ENCODE measurements at places on chromosomes 4 and X.

- DNase-seq = no peak
Measured at GRCh38 chr4:62004881-62005280, 804.8 kb downstream of the ADGRL3 start.

DNA sequence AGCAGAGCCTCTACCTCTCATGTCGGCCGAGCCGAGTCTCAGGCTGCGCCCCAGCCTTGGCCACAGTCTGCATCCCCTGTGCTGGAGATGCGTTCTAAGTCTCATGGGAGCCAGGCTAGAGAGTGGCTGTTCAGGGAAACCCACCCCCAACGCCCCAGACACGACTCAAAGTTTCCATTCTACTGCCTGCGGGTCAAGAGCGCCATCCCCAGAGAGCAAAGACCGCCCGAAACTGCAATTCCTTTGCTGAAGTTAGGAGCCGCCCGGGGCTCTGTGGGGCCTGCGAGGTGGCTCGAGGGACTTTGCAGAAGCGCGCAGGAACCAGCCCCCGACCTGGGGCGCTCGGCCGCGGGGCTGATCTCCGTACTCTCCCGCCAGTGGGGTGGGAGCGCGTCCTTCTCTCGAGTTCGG is 10.0 kb upstream of the ELF4 start:
- no peak for DNase-seq

GRCh38 chrX:132704769-132705168 is 215.9 kb upstream of the MBNL3 start:
- no peak for DNase-seq

- DNase-seq = no peak
Measured at GRCh38 chr4:186739802-186740434, 16.3 kb upstream of the FAT1 start.

DNA sequence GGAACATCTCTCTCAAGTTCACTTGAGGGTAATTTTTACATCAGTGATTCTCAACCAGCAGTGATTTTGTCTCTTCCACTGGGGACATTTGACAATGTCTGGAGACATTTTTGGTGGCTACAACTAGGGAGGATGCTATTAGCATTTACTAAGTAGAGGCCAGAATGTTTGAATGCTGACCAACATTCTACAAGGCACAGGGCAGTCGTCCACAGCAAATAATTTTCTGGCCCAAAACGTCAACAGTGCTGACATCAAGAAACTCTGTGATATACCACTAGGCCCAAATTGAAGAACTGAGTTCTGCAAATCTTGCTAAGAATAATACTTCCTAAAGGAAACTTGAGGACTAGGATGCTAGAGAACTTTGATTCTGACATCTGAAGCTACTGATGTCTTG is 7.1 kb downstream of the KLKB1 start:
- DNase-seq = no peak

- DNase-seq = no peak
Measured at GRCh38 chr4:67861513-67861912, 22.3 kb downstream of the TMPRSS11D start.

DNA sequence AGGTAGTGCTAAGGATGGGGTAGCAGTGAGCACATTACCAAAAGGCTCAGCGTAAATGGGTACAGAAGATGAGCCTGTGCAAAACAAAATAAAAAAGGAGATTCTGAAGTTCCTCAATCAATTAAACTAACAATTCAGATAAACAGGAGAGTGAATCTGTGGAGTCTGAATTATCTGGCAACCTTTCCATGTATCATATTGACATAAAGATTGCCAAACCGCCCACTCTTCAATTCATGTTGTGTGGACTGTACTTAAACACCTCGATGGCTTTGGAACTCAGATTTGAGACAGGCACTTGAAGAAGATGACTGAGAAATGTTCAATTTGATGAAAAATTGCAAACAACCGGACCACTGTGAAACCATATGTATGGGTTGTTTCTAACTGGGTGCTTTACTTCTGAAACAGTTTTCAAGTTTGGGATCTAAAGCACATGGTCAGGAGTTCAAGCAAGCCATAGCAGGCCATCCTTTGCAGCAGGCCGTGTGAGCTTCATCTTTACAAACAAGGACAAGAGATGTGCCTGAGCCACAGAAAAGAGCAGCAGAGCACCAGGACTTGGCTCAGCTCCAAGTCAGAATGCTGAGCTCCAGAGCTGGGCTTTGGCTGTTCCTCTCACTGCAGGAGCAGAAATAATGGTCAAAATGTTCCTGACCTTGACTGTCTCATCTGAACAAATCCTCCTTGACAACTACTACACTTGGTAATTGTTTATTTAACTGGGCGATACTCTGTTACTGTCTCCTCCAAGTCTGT is 108.1 kb downstream of the MGST2 start:
- DNase-seq = no peak

GRCh38 chr4:6469144-6469543 is 3.3 kb downstream of the PPP2R2C start:
- DNase-seq = no peak

- DNase-seq = no peak
Measured at GRCh38 chr4:109275066-109275745, 27.3 kb downstream of the COL25A1 start.

DNA sequence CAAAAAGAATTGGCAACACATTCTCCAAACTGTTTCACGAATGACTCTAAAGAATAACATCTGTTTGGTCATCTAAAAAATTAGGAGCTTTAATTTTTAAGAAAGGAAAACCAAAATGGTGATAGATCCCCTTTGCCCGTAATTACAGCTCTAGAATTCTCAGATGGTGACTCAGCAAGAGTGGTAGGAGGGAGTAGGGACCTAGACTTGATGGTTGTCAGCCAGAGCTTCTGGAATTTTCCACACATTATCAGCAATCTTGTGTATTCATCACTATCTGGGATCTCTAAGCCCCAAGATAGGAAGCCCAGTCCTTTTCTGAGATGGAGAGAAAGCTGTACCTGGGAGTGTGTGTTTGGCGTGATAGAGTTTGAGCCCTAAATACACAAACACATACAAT is 103.9 kb upstream of the RAB40AL start:
- peak; percentile 25 for DNase-seq

GRCh38 chr4:166165829-166166420 is 292.9 kb downstream of the TLL1 start:
- DNase-seq = peak; percentile 69

DNA sequence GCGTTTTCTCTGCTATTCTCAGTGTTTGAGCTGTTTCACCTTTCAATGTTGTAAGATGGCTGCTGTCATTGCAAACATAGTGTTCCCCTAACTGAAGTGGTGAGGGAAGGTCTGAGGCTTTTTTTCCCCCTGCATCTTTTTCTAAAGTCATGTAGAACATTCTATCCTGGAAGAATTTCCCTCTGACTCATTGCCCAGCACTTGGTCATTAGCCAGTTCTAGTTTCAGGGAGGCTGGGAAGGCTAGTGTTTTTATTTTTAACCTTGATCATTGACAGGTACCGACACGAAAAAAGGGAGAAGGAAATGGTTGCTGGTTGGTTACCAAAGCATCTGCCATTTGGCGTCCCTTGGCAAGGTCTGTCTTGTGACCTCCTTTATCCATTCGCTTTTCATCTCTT is 6.6 kb downstream of the LANCL3 start:
- DNase-seq = no peak

- no peak for DNase-seq
Measured at GRCh38 chr4:43394976-43395375, 502.5 kb downstream of the GRXCR1 start.

GRCh38 chr4:6443035-6444023 is 29.1 kb downstream of the PPP2R2C start:
- DNase-seq = no peak

- DNase-seq = no peak
Measured at GRCh38 chr4:107034996-107035818, 906 bp downstream of the DKK2 start.

GRCh38 chr4:30716681-30717207 is 3.4 kb upstream of the PCDH7 start:
- DNase-seq = no peak

GRCh38 chr4:8612646-8613045 is 20.1 kb downstream of the CPZ start:
- no peak for DNase-seq

DNA sequence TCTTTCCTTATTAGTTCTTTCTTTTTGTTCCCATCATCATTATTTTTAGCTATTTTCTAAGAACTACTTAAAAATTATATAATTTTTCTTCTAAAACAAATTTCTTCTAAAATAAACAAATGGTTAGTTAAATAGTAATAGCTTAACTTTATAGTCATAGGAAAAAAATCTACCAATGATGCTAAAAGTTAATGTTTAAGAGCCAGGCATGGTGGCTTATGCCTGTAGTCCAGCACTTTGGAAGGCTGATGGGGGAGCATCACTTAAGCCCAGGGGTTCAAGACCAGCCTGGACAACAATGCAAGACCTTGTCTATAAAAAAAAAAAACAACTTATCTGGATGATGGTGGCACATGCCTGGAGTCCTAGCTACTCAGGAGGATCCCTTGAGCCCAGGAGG is 127.1 kb upstream of the ANXA3 start:
- DNase-seq = no peak

DNA sequence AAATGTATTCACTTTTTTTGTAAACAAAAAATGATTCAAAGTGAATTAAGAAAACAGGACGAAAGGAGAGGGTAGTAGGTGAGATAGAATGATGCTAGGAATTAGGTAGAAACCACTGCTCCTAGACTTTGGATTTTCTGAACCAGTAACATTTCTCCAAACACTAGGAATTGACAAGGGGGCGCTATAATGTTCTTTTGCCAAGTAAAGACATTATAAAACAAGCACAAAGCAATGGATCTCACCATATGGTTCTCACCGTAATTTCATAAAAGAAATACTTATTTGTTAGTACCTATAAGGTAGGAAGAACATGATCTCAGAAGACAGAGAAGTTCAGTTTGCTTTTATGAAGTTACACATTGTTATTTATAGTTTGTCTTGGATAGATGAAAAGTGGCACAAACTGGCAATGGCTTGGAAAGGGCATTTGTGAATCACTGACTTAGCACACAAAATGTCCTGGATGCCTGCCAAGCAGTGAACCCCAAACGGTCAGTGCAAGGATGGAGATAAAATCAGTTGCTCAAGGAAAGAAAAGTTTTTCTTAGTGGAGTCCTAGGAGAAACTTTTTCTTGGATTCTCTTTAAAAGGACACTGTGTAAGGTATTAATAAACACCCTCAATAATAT is 8.1 kb upstream of the TBC1D1 start:
- DNase-seq = peak; percentile 2

GRCh38 chrX:23871905-23872546 is 35.7 kb downstream of the APOO start:
- no peak for DNase-seq

DNA sequence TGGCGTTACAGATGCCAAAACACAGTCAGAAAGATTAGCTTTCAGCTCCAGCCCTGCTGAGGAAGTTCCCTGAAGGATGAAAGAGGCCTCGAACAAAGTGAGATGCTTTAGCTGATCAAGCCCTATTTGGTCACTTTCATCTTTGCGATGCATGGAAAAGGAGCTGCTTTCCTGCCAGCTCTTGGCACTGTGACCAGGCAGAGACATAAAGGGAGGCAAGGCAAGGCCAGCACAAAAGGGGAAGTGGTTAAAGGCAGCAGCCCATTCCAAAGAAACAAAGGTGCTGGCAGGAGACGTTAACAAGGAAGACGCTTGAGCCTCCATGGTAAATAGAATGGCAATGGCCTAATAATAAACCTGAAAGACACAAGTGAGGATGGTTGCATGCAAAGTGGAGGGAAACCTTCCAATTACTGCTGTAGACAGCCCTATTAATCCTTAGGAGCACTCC is 617.1 kb upstream of the INTU start:
- DNase-seq = no peak

DNA sequence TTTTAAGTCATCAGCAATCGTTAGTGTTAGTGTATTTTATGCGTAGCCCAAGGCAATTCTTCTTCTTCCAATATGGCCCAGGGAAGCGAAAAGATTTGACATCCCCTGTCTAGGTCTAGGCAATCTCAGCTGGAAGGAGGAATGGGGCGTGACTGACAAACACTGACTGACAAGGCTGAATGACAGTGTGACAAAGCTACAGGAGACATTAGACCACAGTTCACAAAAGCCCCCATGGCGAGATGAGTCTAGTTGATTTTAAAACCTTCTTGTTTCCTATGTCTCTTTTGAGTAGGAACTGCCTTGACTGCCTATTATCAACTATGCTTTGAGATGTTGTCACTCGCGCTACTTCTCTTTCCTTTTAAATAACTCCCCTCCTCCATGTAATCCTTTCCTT is 42.3 kb downstream of the QRFPR start:
- DNase-seq = no peak

DNA sequence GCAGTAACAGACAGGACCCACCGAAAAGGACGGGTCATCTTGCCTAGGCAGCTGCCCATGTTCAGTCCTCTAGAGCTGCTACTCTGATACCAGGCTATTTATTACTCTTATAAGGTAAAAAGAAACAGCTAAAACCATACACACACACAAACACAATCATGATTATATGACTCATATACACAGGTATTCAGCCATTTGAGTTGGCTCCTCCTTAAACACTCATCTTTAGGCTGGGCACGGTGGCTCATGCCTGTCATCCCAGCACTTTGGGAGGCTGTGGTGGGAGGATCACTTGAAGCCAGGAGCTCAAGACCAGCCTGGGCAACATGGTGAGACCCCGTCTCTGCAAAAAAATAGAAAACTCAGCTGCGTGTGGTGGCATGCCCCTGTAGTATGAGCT is 76.6 kb downstream of the F11 start:
- no peak for DNase-seq

DNA sequence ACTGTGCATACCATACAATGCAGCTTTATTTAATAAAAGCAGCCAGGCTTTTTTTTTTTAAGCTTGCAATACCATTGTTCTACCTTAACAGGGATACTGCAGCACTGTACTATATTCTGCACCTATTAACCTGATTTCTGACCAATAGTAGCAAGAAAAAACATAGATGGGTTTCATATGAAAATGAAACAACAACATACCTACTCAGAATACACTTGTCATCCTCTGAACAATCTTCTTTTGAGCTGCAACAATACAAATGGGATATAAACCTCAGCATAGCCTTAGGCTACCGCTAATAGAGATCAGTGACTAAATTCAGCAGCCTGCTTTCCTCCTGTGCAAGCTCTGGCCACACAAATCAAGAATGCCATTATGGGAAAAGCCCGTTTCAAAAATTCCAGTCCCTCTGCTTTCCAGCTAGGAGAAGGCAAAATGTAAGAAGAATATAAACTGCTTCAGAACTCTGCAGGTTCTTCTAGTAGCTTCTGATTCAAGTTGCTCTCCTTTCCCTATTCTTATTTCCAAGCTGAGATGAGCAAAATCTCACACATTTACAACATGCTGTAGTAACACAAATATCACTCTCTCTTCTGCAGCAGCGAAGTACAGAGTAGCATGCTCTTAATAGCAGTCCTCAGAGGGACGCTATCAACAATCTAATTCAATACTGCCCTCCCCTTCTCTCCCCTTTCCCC is 143.4 kb downstream of the KLHL13 start:
- DNase-seq = no peak

Data from A549 (cell line).